Activated naive CD4-positive, alpha-beta T cell (primary cell): ENCODE measurements at places on chromosomes 6 and 20.

DNA sequence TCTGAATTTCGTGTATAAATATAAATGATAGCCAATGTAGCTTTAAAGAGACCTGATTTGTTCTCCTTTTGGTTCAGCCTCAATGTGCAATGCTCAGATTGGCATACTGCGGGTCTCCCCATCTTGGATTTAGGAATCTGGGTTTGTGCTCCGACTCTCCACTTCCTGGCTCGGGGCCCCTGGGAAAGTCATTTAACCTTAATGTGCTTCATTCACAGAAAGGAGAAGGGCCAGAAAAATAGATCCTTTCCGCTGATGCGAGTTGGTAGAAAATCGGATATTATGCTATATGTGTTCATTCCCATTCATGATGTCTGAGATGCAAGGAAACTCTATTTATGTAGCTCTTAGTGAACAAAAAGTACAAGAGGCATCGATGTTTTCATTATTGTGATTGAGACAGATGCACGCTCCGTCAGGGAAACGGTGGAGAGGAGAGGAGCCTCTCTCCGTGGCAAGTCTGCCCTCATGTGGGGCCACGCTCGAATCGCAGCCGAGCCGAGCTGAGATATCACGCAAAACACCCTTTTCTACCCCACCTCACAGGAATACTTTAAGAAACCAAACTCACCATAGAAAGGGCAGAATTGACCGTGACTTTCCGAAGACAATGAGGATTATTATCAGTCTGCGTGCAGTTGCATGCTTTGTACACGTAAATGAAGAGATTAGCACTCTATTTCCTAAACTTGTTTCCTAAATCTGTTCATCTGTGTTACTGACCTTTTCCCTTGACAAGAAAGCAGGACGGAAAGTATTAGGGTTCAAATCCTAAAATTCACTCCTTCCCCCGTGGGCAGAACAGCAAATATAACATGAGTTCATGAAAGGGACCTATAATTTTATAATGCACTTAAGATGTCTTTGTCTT, 136.6 kb downstream of the COL9A1 start:
- no peak for DNase-seq

DNA sequence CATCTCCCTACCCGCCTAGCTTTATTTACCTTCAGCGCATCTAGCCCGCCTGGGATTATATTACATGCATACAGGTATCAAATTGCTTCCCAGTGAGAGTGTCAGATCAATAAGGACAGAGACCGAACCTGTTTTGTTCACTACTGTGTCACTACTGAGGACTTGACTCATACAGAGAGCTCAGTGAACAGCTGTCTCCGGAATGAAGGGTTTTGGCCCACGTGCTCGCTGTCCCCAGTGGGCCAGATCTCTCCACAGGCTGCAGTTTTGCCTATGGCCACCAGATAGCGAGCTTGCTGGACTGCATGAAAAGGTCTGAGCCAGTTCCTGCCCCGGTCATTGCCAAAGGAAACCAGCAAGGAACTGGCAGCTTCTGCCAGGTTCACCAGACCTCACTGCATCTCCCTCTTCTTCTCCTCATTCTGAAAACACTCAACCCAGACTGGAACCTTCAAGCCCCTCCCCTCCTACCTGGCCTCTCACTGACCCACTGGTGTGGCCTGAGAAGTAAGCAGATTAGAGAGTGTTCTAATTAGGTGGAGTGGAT, 150.8 kb downstream of the ZMYND8 start:
- DNase-seq: no peak

DNA sequence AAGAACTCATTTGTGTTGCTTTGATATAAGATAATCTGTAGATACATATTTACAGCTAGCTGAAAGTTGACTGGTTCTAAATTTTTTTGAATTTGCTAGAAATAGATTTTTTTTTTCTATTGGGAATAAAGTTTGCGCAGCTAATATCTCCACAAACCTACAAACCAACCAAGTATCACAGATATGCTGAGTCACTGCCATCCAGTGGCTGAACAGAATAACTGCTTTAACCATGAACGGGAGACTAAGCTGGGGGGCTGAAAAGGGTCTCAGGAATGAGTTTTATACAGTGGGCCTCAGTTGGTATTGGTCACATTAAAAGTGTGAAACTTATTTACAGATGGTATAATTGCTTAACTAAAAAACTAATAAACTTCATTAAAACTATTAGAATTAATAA, 326.7 kb upstream of the CNR1 start:
- no peak for DNase-seq

DNA sequence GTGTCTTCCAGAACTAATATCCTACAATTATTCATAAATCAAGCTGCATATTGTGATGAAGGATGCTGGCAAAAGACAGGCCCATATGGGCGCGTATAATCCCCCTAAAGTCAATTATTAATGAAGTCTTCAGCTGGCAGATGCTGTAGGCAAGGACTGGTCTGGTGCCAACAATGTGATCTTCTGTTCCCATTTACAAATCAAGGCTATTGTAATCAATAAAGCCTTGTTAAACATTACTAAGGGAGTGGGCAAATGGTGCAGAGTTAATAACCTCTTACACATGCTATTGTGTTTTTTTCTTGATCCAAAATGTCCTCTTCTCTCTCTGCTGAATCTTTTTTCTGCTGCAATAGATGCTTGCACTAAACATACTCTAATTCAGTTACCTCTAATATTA, 119.0 kb downstream of the ALDH8A1 start:
- DNase-seq: no peak

DNA sequence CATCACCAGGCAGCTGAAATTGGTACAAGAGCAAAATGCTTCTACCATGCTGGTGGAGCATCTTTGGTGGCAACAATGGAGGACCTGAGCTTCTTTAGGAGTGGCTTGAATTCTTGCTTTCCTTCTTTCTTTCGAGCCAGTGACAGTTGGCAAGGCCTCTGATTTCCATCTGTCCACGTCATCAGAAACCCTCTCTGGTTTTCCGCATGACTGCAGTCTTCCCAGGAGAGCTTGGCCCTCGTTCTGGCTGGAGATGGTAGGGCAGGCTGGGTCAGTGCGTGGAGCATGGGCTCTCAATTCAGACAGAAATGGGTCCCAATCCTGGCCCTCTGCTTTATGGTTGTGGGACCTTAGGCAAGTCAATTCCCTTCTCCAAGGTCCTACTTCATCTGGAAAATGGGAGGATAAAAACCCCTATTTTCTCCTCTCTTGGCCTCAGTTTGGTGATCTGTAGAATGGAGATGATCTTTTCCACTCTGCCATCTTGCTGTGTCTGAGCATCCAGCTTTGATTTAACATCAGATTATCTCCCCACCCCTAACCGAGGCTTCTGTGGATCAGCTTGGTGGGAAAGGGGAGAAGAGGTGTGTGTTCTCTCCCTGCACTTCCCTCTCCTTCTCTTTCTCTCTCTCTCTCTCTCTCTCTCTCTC, 3.6 kb upstream of the BPIFB1 start:
- no peak for DNase-seq

DNA sequence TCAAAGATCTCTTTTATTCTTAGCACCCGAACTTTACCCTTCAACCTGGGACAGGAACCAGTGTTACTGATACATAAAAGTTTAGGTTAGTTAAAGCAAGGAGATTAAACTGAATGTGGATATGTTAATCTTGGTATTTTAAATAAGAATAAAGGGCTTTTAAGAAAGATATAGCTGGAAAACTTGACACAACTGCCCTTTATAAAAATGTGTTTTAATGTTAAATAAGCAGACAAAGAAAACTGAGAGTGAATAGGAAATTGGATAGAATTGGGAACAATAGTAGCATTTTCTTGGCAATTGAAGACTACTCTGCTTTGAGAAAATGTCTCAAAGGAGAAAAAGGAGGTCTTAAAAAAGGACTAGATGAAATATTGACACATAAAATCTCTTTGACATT, 45.9 kb upstream of the CRISP1 start:
- DNase-seq: no peak

DNA sequence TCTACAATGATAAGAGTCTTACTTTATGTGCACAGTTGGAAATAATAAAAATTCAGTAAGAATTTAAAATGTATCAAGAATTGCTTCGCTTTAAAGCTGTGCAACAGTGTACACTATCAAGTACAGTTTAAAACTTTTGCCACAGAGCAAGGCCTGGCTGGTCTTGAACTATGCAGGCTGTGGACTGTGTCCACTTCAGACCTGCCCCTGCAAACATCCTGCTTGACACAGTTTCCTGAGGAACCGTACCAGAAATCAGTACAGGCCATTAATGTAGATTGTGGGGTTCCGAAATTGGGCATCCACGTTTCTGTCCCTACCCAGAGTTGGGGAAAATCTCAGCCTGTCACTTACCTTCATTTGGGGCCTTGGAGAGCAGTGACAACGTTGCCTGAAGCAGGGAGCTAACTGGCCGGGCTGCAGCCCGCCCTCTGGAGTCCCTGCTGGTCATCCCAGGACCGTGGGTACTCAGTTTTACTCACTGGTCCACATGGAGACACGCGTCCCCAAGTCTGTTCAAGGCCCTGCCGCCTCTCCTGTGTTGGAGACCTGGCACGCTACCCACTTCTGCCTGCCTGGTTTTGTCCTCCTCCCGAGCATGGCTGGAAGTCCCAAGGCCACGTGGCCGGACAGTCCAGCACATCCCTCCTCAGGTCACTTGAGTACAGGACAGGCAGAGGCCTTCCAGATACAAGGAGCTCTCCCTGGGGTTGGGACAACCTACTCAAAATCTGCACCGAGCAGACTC, 8.4 kb downstream of the NINL start:
- no peak for DNase-seq

DNA sequence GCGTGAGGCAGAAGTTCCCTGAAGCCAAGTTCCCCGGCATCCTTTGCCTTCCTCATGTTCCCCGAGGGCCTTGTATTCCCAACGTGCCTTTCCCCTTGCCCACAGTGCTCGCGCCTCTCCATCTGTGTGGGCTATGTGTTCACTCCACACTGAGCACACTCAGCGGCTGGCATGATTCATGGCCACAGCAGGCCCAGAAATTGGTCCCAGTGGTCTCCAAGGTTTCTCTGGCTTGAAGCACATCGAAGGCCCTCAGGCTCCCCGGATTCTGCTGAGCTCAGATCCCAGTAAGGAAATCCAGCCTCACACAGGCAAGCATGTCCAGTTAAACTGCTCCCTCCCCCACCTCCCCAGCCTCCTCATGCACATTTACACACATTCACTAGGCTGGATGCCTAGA, 123.6 kb downstream of the ISM1 start:
- no peak for DNase-seq

- no peak for DNase-seq
Observed at GRCh38 chr6:97423190-97423589, 140.2 kb upstream of the MMS22L start.

- no peak for DNase-seq
Observed at GRCh38 chr6:89269252-89269651, 45.8 kb downstream of the GABRR2 start.

GRCh38 chr6:158622545-158623190, 21.9 kb downstream of the DYNLT1 start:
- DNase-seq: no peak

DNA sequence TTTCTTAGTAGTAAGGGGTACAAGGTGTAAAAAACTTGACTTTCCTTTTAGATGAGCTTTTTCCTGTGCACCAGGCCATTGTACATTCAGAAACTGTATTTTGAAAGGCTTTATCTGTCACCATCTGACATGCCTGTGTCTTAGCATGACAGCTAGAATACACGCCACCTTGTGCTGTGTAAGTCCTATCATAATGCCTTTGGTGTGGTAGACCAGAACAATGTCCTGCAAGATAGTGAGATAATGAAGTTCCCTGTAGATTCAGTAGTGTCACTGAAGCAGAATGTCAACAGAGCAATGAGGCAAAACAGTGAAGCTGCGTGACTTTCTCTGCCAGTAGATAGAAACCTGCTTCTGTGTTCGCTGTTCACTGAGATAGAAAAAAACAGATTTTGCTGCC, 105.8 kb downstream of the JAG1 start:
- no peak for DNase-seq
